ENCODE measurements at places on chromosomes 5 and 9.
A peak's percentile ranks its signal among the peaks of the same experiment; 100 is the strongest.

- no peak for DNase-seq
These were observed 235.1 kb upstream of the PRR16 start for GRCh38 chr5:120229036-120229435.

GRCh38 chr5:17276445-17276844, 59.0 kb downstream of the BASP1 start:
- DNase-seq: no peak

DNA sequence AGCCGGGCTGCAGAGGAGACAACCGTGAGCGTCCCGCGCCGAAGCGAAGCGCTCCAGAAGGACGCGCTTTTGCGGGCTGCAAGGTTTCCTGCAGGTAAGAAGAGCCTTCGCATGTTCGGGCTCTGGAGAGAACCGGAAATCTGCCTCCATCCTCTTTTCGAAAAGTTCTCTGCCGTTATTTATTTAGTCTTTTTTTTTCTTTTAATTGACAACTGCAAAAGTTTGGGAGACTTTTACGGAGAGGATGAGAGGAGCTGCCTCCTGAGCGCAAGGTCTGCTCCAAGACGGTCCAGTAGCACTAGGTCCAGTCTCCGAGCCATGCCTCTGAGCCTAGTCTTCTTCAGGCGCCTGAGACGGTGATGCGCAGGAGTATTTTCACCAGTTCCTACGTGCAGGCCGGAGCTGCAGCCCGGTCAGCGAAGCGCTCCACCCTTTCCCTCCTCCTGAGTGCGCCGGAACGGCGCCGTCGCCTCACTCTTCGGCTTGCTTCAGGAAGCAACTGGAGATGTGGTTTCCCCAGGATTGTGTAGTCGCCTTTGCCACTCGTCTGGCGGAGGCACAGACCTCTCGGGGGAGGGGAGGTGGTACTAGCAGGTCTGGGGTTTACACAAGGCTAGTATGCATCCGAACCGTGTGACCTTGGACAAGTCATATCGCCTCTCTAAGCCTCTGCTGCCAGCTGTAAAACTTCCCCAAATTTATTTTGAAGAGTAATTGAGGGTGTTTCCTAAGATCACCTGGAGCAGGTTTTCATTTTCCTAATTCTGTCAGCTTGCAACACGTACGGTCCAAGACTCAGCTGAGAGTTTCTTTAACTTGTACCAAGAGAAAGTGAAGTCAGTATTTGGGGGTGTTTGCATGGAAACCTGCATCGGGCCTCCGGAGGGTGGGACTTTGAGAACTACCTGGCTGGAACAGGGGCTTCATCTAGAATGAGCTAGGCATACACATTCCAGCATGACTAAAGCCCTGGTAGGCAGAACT, 4.5 kb downstream of the POU4F3 start:
- no peak for DNase-seq

DNA sequence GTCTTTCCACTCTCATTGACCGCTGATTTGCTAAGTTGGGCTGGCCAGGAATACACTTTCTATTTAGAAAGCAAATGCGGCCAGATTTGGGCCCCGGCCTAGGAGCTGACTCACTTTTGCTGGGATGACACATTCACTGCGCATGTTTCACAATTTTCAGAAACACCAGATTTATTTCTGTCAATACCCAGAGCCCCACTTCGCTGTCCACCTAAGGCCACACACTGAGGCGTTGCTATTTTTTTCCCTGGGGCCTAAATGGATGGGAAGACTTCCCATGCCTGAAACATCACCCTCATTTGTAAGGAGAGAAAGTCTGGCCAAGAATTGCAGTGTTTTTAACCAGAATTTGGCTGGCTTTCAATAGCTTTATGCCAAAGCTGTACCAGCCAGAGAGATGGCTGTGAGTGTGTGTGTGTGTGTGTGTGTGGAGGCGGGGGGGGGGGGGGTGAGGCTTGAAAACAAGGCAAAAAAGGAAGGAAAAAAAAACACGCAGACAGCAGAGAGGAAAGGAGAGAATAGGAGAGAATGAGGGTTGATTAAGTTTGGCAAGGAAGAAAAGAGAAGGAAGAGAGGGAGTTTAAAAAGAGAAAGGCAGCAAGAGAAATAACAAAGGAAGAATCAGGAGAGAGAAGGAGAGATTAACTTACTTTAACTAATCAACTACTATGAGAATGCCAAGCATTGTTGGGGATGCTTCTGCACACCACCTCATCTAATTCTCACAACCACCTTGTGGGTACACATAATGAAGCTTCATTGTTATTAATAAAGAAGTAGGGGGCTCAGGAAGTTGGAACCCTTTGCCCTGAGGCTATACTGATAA, 261.4 kb upstream of the KLF4 start:
- no peak for DNase-seq

GRCh38 chr5:139064613-139065012, 133.6 kb downstream of the SIL1 start:
- DNase-seq: no peak

GRCh38 chr5:138352722-138353559, 456 bp downstream of the KDM3B start:
- DNase-seq: peak; percentile 57

DNA sequence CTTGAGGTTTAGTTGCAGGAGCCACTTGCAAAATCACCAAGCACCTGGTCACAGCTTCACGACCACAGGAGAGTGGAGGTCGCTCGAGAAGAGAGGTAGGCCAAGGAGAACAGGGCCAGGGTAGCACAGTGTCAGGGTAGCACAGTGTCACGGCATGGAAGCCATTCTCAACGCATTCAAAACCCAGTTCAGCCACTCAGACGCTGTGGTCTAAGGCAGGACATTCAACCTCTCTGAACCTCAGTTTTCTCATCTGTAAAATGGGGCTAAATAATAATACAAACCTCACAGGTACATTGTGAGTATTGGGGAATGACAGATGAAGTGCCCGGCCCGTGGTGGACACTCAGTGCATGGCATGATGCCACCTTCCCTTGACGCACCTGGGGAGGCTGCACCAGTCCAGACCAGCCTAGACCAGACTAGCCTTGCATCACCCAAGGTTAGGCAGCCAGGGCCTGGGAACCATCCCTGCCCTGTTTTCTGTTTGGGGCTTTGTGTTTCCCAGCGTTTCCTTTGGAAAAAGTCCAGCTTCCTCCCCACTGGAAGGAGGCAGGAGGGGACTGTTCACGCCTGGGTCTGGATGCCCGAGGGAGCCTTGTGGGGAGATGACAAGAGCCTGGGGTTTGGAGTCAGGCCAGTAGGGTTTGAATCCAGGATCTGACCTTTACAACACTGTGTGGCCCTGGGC, 7.8 kb upstream of the LMX1B start:
- DNase-seq: no peak

DNA sequence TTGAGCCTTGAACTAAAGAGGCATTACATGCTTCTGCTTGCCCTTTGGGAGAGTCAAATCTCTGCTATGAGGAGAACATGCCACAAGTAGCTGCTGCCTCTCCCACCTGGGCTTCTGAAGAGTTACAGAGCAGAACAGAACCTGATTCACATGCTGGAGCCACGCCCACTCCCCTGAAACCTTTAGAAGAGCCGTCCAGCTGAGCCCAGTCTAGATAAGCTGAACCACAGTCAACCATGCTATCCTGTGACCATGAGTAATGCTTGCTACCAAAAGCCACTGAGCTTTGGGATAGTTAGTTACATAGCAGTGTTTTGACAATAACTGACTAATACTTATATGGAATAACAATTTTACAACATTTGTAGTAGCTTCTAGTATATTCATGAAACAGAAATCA, 111.0 kb upstream of the VCAN start:
- DNase-seq: no peak

DNA sequence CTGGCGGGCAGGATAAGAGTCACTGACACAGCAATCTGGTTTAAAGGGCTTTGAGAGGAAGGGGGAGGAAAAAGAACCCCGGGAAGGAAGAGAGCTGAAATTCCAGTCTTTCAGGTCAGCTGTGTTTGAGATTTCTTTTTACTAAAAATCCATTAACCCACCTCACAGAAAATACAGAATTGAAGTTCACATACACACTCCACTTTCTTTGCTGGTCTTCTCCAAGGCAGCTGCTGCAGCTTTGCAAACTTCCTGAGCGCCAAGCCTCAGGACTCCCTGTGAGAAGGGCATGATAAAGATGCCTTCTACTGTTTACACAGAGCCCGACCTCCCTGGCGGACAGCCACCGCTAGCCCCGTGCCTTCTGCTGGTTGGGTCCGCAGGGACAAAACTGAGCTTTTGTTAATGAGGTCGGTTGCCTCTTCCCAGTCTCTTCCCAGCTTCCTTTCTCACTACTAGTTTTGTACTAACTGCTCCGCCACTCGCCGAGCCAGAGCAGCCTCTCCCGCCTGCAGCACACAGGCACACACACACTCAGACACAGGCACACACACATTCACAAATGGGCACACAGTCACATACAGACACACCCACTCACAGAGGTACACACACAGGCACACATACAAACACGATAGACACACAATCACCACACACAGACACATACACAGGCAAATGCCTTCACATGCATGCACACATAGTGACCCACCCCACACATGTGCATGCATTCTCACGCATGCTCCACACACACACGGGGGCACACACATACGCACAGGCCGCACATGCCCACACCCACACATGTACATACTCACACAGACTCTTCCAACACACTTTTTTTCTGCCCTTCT, at the start of gene FREM1:
FREM1 (minus strand) TSS at position 468 of the 845 bp plus-strand sequence. CDS start 41,451 bp downstream, outside the sequence.
- DNase-seq: no peak

- no peak for DNase-seq
These were observed 830.4 kb upstream of the GRAMD2B start for GRCh38 chr5:125592856-125593255.

DNA sequence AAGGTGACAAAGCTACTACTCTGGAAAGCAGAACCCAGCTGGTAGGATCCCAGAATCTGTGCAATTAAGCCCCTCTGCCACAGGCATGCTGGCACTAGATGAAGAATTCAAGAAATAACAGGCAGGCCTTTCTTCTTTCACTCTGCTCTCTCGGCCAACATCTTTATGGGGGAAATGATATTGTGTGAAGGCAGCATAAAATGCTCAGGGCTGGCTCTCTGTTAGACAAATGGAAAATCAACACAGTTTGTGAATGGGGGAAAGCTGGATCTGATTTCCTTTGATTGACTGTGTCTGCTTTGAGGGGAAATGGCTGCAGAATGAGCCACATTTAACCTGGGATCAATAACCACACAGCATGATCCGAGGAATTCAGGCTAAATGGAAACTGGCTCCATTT, 29.1 kb upstream of the AKNA start:
- DNase-seq: no peak

DNA sequence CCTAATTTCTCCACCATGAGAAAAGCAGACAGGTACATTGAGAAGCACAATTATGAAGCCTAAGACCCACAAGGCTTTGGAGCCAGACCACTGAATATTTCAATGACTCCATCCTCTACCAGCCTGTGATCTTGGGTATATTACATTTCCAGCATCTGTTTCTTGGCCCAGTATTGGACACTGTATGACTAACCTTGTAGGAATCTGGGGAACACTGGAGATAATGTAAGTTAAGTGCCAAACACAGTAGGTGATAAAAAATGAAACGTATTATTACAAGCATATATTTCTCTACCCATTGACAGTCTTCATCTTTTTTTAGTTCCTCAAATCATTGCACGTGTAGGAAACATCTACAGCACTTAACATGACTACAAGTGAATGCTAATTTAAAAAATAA, 28.6 kb upstream of the FEM1C start:
- no peak for DNase-seq

- no peak for DNase-seq
These were observed 329.1 kb upstream of the SLC24A2 start for GRCh38 chr9:20117986-20118385.

DNA sequence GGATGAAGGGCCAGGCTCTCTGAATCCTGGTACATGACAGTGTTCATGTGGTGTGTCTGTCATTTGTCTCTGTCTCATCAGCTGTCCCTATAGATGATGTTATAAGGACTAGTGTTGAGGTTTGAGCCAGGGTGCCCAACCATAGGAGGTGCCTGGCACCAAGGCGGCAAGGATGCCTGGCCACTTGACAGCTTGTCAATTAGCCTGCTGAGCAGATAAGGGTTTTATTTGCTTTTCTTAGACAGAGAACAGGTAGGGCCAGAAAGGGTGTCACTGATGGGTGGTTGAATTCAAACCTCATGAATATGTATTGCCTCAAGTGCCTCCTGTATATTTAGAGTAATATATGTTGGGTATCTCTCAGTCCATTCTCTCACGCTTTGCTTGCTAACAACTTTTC, 30.1 kb upstream of the AUH start:
- DNase-seq: no peak

GRCh38 chr9:120184266-120184665, 395.7 kb downstream of the CDK5RAP2 start:
- DNase-seq: no peak

DNA sequence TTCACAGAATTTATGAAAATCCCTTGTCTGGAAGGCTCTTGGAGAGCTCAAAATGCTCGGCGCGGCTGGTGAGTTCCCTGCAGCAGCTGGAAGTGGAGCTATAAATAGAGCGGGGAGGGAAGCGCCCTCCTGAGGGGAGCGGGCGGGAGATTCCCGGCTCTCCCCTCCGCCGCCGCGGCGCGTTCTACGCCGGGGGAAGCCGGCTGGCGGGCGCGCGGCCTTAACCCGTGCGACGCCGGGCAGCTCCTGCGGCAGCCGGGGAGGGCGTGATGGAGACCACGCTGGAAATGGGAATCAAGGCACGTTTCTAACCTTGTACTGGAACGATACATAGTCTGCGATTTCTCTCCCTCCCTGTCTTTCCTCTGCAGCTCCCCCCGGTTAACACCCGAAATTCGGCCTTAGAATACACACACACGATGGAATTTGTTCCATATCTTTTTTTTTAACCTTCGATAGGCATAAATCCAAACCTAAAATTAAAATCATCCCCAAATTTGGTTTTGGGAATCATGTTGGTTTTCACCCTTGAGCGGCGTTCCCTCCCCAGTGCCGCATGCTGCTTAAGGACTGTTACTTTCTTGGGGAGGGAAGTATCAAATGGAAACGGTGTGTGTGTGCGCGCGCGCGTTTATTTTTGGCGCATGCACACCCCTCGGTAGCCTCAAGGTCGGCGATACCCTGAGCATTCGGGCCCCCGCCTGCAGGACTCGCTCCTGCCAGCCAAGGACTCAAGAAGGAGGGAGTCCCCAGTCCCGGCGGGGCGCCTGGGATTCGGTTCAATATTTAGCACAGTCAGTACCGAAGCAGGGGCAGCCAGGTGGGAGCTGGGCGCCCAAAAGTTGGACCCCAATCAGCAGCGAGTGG, 306.3 kb upstream of the KCNN2 start:
- no peak for DNase-seq

GRCh38 chr9:132590318-132591182, 8.1 kb downstream of the BARHL1 start:
- no peak for DNase-seq

- DNase-seq: peak; percentile 36
These were observed 616 bp downstream of the ABL1 start for GRCh38 chr9:130835441-130836298.

DNA sequence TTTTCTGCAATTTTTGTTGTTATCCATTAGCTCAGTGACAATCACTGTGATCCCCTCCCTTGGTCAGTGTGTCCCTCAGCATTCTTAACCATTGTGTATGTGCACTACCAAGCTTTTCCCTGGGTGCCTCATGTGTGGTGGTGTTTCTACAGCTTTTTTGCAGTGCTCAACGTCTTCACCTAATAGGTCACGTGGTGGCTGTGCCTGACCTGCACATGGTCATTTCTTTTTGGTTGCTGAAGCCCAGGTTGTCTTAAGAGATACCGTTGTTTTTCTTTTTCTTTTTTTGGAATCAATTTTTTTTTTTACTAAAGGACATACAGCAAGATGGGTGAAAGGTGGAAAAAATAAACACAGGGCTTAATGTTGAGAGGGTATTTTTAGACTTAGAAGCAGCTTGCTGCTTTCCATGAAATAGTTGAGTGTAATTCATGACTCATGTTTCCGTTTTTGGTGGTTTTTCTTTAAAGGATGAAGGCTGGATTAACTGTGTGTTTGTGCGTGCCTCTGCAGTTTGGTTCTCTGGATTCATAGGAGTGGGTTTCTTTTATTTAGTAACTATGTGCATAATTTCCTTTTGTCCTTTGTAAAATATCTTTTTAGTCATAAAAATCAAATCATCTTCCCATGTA, 22.2 kb downstream of the SH3GL2 start:
- no peak for DNase-seq

All from stimulated activated CD4-positive, alpha-beta T cell treated with anti-CD3 and anti-CD28 coated beads, Interleukin-1b, Interleukin-23, amount 100 ng/mL, for 48 hours (primary cell).